ENCODE measurements at places on chromosomes 7 and 10.

GRCh38 chr7:28474640-28475039, 62.3 kb downstream of the CREB5 start:
- no peak for DNase-seq

- DNase-seq = no peak
These were observed 177.9 kb upstream of the MGMT start for GRCh38 chr10:129288999-129289584.

GRCh38 chr7:518630-519483, 789 bp downstream of the PDGFA start:
- DNase-seq = peak; percentile 91

DNA sequence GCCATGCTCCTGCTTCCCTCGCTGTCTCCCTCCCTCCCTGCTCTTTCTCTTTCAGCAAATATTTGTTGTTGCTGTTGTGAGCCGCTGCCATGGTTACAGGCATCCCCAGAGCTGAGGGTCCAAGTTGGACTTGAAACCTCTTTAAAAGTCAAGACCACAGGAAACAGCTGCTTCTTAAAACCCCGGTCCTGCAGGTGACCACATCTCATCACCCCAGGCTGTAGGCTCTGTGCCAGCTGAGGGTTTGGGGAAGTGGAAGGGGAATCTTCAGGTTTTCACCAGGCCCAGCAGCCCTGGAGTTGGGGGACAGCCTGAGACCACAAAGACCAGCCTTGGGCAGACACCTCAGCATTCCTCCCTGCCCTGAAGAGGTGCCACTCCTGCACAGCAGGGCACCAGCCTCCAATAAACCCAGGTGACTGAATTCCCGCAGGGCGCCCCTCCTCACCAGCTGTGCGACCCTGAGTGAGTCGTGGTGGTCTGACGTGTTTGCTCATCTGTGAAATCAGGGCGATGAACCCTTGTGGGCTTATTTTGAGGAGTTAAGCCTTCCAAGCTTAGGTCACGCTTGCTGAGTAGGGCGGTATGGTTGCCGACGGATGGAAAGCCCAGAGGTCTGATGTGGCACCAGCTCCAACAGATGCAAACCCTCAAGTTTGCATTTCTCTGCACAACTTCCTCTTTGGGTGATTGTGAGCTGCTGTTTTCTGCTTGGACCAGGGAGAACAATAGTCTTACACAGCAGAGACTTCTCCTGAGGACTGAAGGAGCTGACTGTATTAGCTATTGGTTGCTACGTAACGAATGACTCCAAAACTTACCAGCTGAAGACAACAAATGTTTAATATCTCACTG, 24.8 kb downstream of the NPTX2 start:
- no peak for DNase-seq

GRCh38 chr7:114175125-114175524, 239.5 kb upstream of the FOXP2 start:
- no peak for DNase-seq

- DNase-seq = no peak
These were observed 161.5 kb upstream of the PRKCQ start for GRCh38 chr10:6741541-6741941.

DNA sequence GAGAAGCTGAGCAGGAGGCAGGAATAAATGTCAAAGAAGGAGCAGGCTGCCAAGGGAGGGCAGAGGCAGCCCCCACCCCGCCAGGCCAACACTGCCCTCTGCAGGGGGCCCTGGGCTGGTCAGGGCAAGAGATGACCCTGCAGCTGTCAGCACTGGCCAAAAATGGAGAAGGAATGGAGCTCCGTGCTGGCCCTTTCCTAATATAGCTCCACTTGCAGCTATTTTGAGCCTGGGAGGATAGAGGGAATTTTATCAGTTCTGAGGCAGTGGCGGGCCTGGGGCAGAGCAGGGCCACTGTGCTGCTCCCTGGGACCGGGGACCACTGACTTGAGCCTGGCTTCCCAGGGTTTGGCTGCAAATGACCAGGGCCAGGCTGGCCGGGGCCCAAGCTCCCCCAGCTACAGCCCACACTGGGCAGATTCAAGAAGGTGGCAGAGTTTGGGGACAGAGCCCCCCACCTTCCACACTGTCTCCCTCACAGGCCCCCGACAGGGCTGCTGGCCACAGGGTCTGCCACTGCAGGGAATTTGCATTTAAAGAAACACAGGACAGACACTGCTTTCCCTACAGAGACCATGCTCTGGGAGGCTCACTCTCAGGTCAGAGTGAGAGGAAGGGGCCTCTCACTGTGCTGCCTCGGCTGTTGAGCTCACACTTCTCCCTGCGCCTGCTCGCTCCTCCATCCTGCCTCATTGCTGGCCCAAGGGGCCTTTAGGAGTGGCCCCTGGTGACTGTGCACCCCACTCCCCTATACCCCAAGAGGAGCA, 16.2 kb downstream of the LDB3 start:
- peak; percentile 77 for DNase-seq

DNA sequence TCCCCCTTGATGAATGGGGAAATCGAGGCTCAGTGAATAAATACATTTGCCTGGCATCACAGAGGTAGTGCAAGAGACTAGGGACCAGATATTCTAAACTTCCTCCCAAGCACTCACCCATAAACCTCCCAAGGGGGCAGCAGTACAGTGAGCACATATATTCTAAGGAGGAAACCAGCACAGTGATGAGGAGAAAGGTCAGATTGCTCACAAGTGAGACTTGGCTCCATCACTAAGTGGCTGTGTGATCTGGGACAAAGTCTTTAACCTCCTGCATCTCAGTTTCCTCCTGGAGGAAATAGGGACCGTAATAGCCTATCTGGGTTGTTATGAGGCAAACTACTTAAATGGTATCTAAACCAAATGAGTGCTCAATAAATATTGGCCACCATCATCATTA, 4.3 kb downstream of the PLXNA4 start:
- DNase-seq = no peak

- peak; percentile 53 for DNase-seq
These were observed 2.2 kb downstream of the ARHGAP21 start for GRCh38 chr10:24721229-24722106.

DNA sequence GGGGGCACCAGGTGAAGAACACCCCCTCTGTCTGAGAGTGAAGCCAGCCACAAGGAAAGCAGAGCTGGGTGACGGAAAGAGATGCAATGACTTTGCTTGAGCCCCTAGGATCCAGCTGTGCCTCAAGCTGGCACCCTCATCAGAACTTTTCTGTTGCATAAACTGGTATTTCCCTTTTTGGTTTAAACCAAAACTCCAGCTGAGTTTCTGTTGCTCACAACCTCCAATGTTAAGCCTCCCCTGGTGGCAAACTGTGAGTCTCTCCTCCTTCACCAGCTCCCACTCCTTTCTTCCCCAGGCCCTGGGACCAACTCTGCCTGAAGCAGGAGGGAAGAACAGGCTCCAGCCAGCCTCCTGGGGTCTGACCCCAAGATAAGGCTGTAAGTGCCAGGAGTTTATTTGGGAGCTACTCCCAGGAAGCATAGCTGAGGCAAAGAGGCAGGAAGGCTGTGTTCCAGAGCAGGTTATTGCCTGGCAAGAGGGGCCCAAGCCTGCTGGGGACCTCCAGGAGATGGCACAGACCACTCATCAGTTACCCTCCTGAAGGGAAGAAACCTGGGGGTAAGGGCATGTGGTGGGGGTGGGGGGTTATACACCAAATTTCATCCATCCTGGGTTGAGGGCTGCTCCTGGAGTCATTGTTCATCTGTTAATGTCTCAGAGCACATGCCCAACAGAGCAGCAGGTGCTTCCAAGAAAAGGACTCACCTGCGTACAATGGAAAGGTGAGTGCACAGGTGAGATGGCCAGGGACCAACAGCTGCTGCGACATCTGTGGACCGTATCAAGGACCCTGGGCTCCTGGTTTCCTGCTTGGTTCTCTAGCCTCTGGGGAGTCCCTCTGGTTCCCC, 73.3 kb upstream of the NANOS1 start:
- DNase-seq = no peak

DNA sequence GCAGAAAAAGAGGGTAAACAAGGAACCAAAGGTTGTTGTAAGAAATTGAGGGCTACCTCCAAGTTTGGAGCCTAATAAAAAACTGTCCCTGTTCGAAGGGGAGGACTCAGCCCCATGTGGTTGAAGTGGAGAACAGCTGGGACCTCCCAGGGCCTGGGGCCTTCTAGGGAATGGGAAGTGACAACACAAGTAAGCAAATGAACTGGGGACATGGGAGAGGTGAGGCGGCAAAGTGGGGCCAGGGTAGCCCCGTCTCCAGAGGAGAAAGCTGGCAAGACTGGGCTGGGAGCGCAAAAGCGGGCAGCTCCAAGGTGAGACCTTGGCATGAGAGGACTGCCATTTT, 198.1 kb downstream of the ZNF438 start:
- DNase-seq = no peak

- DNase-seq = no peak
These were observed 8.3 kb downstream of the MDFIC start for GRCh38 chr7:114930107-114930661.

GRCh38 chr7:47475880-47476227, 106.1 kb downstream of the TNS3 start:
- DNase-seq = no peak

DNA sequence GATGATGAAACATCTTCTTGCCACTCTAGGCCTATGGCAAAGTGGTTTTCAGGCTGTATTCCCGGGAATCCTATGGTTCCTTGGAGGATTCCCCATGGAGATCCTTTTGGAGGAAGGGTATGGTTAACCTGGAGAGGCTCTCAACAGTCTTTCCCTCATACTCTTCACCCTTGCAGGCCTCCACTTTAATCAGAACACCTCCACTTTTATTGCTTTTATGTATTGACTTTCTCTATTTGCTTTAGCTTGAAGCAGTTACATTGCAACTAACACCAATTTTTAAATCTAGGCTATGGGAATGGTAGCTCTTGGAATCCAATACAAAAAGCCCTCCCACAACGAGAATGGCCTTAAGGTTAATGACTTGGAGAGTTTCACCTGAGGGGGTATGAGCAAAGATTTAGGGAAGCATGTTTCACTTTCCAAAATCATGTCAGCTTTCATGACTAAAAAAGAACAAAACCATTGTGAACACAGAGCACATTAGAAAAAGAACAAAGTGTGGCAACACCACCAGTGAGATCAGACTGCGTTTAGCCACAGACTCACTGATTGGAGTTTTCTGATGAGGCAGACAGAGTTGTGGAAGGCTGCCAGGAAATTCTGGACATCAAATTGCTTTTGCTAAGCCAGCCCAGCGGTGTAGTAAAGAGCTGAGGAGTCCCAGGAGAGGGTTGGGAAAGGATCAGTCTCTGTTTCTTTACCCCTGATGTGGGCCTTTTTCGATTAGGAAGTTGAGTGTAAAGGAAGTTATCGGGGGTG, 130.4 kb upstream of the BMPER start:
- DNase-seq = no peak

DNA sequence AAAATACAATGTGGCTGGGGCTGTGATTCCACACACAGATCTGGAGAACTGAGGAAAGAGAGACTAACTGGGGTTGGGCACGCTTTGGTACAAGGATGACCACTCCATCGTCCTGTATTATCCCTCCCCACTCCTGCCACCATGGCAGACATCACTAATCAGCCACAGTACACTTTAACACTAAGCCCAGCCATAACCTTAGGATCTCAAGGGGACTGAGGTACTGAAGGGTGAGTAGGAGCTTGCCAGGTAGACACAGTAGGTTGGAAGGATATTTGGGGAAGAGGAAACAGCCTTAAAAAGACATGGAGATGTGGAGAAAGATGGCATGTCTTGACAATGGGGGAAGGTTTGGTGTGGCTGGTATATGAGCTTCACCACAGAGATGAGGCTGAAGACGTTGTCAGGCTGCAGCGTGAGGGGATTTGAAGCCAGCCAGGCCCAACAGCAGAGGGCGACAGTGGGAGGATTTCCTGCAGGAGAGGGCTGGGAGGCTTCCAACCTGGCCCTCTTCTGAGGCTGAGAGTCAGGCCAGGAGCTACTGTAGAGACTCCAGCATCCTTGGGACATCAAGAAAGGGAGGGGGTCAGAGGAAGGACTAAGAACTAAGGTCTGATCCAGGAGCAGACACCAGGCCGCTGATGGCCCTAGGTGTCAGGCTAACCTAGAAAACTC, 58.6 kb upstream of the COL13A1 start:
- peak; percentile 70 for DNase-seq

- peak; percentile 26 for DNase-seq
These were observed 7.9 kb upstream of the MYL7 start for GRCh38 chr7:44148961-44149536.

- DNase-seq = peak; percentile 79
These were observed 11.0 kb upstream of the TRIM8 start for GRCh38 chr10:102633287-102633686.

- no peak for DNase-seq
These were observed 14.6 kb downstream of the PPIF start for GRCh38 chr10:79361726-79362397.

GRCh38 chr10:30493609-30494530, 59.9 kb downstream of the MAP3K8 start:
- peak; percentile 83 for DNase-seq

DNA sequence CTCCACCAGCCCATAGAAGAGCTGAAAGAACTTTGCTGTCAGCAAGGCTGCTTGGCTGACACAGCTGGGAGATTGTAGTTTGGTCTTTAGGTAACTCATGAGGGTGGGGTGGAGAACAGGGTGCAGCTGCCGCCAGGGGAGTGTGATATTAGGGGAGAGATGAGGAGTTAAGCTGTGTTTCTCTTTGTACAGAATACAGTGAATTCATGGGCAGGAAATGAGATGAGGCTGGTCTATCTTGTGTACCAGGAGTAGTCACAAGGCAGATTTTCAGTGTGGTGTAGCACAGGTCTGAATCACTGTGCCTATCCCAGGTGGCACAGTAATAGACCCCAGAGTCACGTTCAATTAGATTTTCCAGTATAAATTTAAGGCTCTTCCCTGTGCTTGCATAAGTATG, 56.6 kb upstream of the TARP start:
- DNase-seq = no peak

DNA sequence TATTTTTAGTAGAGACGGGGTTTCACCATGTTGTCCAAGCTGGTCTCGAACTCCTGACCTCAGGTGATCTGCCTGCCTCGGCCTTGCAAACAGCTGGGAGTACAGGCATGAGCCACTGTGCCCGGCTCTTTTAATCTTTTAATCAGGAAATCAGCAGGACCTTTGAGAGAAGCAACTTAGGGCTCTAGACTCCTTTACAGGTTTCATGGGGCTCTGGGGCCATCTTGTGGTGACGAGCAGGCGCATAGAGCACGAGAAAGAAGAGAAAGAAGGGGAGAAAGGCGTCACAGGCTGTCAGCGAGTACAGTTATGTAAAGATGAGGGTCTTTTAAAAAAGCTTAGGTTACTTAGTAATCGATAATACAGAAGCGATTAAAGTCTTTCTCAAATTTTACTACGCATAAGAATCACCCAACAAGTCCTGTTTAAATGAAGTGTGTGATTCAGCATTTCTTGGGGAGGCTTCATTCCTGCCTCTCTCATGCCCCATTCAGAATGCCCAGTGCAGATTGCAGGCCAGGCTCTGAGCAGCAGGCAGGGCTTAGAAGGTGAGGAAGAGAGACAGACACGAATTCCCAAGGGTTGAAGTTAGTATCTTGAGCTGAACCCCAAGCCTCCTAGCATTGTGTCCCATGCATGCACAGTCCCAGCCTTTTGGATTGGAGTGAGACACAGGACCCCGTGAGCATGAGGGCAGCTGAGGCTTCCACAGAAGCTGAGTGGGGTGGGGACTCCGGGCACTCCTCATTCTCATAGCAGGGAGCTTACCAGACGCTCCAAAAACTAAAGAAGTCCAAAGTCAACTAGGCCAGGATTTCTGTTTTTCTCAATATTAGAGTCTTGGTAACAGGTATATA, 23.6 kb upstream of the PFKP start:
- peak; percentile 81 for DNase-seq

Data from aorta (tissue), 5 donors.